ENCODE measurements at places on chromosomes 2 and 18. TPM values are rescaled to one million over a fixed set of nuclear protein-coding genes. Genes with fewer than 3 reads are reported as not detected.

- DNase-seq, result peak; percentile 13
Measured at GRCh38 chr2:79511320-79511951, 1.4 kb upstream of the CTNNA2 start.

The TTN gene
- not detected for total RNA-seq

DNA sequence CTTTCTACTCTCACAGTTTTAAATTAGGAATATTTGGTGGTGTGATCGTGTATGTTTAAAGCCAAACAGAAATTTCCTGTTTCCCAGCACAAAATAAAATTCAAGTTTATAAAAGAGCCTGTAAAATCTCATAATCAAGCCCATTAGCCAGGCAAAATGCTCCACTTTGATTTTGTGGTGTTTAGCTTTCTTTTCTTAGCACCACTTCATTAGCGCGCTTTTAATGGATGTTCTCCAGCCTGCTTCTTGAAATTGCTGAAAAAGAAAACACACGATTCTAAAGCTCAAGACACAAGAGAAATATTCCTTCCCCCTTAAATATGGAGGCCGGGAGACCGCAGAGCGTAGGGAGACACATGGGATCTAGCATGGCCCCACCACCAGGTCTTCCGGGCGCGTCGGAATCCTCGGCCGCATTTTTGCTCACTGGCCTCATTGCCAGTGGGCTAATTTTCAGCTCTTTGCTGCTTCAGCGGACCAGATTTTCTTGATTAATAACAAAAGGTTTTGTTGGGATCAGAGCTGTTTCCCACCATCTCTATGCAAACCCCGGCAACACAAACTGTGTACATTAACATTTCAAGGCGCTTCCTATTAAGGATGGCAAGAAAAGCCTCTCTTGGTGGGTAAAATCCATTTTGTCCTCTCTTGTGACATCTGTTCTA, 40.4 kb upstream of the ID2 start:
- DNase-seq, result no peak

The OTOS gene
- 0.34 TPM for total RNA-seq

DNA sequence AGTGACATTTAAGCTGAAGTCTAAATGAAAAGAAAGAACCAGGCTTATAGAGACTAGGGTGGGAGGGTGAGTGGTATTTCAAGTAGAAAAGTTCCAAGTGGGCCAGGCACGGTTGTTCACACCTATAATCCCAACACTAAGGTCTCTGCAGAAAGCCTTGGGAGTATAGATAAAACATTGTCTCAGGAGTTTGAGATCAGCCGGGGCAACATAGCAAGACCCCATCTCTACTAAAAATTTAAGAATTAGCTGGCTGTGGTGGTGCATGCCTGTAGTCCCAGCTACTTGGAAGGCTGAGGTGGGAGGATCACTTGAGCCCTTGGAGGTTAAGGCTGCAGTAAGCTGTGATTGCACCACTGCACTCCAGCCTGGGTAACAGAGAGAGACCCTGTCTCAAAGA, 143.4 kb upstream of the PKDCC start:
- DNase-seq, result no peak

The RAB6C gene
- total RNA-seq, result not detected

- no peak for DNase-seq
Measured at GRCh38 chr18:61579581-61579980, 246.4 kb downstream of the CDH20 start.

DNA sequence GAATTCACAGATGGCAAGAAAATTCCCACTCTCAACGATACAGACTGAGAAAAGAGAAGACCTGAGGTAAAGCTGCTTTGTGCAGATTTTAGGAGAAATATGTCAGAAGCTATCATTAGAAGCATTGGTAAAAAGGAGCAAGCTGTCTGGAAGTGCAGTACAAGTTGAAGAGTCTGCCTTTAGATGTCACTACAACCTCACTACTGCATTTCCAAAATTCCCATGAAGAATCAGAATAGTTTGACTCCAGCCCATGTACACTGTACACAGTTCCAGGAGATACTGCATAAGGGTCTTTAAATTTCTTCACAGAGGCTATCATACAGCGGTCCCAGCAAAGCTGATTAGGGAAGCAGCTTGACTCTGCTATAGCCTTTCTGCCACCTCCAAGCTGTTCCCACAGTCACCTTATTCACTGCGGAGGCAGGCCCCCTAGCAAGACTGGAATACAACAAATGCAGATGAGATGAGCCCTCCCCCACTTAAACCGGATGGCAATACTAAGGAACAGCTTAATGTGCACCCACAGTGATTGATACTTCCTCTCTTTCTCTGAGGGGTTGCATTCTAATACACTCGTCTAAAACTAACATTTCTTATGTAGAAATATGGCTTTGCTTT, 527.4 kb downstream of the TMEM182 start:
- peak; percentile 12 for DNase-seq

The KIAA2012 gene
- total RNA-seq, result not detected

- DNase-seq, result no peak
Measured at GRCh38 chr18:57841568-57841967, 38.5 kb upstream of the ATP8B1 start.

The EFR3B gene
- total RNA-seq, result 4.3 TPM

- DNase-seq, result peak; percentile 53
Measured at GRCh38 chr18:58044370-58045241, 580 bp downstream of the NEDD4L start.

The LHCGR gene
- total RNA-seq, result not detected

DNA sequence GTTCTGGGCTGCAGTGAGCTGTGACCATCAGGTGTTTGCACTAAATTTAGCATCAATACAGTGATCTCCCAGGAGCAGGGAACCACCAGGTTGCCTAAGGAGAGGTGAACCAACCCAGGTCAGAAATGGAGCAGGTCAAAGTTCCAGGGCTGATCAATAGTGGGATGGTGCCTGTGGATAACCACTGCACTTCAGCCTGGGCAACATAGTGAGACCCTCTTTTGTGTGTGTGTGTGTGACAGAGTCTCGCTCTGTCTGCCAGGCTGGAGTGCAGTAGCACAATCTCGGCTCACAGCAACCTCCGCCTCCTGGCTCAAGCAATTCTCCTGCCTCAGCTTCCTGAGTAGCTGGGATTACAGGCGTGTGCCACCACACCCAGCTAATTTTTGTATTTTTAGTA, 163.7 kb upstream of the SERTAD2 start:
- no peak for DNase-seq

The TRIB2 gene
- total RNA-seq, result 17.4 TPM

DNA sequence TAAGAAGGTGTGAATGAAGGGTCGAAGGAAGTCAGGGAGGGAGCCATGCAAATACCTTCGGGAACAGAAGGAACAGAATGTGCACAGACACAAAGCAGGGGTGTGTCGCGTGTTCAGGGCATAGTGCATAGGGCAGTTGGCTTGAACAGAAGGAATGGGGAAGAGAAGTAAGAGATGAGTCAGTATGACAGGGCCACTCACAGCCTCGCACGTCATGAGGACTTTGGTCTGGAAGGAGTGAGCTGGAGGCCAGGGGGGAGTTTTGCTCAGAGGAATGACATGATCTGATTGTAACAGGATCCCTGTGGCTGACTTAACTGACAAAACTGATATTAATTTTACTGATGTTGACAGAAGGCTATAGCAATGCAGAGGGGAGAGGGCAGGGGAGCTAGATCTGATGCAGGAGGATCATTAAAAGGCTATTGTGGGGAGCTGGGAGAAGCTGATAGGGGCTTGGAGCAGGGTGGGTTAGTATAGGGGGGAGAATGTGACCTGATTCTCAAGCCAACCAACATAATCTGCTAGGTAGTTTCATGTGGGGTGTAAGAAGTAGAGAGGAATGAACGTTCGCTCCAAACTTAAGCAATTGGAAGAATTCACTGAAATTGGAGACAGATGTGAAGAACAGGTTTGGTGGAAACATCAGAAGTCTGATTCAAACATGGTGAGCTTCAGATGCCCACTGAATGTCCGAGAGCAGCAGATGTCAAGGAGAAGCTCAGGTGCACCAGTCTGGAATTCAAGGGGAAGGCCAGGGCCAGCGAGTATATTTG, 60.4 kb upstream of the COPS8 start:
- peak; percentile 78 for DNase-seq

The SCYGR1 gene
- not detected for total RNA-seq

All from Daoy (cell line).